ENCODE measurements at places on chromosomes 1 and 21.

DNA sequence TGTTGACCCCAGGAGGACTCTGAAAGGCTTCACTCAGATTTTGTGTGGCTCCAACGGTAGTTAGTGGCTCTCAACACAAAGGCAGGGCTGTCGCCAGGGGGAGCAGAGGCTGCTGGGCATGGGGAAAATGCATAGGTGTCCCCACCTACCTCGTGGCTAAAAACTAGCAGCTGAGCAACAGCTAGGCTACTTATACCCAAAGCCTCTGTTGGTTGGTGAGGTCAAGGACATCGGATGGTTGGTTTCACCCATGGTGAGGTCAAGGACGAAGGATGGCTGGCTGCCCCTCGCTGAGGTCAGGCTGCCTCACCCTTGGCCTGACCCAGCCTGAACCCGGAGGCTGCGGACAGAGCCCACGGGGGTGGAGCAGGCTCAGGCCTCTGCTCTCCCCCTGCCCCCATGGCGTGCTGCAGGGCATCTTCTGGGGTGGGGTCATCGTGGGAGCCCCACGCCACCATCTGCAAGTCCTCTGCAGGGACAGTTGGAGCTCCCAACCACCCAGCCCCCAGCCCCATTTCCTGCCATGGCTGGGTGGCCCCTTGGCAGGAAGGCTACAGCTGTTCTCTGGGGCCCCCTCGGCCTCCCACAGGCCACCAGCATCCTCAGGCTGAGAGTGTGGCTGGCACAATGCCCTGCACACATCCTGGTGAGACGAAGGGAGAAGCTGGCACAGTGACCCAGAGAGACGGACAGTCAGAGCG, 8.5 kb upstream of the GNB1 start:
- no peak for DNase-seq

- no peak for DNase-seq
Observed at GRCh38 chr1:10237157-10237539, 26.8 kb downstream of the KIF1B start.

GRCh38 chr1:200724064-200724463, 14.6 kb upstream of the CAMSAP2 start:
- peak; percentile 46 for DNase-seq

DNA sequence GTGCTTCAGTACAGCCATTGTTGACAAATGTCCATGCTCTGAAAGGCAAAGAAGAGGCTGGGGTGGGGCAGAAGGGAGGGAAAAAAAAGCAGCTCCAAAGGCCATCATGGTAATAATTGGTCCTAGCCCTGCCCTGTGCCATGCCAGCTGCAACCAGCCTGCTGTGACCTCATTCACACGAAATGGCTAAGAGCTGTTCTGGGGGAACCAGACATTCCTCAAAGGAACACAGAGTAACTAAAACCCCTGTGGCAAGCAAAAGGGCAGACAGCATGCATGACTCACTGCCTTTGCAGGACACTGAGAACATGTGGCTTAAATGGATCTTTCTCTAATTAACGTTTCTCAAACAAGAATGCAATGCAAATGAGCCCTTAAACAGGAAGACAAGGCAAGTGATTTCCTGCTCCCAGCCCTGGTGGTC, 42.3 kb downstream of the STYXL2 start:
- no peak for DNase-seq

Measured in Panc1 (cell line).